ENCODE measurements at places on chromosomes 3 and 15.

GRCh38 chr15:38899300-38899699, 334.7 kb upstream of the RASGRP1 start:
- no peak for DNase-seq

GRCh38 chr3:98565843-98566242, 27.6 kb downstream of the CPOX start:
- DNase-seq = no peak

GRCh38 chr3:188951734-188952133, 220.0 kb upstream of the TPRG1 start:
- DNase-seq = no peak

DNA sequence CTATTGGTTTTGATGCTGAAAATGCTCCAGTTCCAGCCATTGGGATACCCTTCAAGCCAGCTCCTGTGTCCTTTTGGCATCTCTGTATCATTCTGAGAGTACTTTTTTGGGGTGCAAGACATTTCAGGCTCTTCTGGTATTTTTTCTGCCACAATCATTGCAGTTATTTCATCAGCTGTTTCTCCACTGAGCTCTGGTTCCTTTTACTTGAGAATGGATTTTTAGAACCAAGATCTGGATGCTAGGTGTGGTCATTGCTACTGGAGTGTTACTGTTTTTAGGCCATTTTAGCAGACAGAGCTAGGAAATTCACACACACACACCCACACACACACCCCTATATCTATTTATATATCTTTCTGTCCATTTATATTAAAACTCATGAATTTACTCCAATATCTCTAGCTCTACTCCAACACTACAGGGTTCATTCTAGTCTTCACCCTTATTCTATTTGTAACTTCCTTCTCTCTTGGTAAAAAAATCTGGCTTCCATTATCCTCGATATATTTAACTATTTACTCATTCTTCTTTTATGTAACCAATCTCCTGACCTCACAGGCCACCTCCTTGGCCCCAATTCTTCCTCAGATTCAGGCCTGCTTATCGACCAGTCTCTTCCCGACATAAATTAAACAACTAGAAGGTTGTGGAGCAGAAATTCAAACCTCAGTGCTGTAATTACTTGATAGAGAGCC, 17.0 kb downstream of the SLC35G2 start:
- DNase-seq = no peak

GRCh38 chr3:177465257-177465642, 268.0 kb upstream of the TBL1XR1 start:
- no peak for DNase-seq

Measured in NCI-H524 treated with DMSO at 0.1 percent for 48 hours (cell line).